Astrocyte (in vitro differentiated cells and primary cell): ENCODE measurements at places on chromosomes 5 and 9. TPM values are rescaled to one million over a fixed set of nuclear protein-coding genes. Genes with fewer than 3 reads are reported as not detected.
A peak's percentile ranks its signal among the peaks of the same experiment; 100 is the strongest.

DNA sequence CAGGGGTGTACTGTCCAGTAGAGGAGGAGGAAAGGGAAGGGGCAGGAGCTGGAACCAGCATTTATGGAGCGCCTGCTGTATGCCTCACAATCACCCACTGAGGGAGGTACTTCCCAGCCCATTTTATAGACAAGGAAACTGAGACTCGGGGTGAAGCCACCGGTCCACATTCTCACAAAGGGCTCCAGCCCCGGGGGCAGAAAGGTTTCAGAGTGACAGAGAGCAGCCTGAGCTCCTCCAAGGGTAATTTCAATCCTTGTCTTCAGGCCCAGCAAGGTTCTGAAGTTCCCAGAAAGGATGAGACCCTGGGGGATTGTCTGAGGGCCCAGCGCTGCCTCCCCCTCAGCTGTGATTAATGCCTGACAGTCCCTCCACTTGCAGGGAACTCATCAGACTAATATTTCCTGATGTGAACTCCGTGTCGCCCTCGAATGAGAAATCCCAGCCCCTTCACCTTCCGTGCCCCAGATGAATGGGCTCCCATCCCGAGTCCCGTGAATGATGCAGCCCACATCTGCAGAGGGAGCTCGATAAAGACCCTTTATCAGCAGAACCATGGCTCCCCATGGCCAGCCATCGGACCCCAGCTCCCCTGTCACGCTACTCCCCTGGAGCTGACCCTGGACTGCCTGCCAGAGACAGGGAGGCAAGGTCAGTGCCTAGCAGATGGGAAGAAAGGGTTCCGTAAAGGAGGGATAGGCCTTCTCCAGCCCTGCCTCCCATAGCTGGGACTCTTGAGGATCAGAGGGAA is 32.1 kb upstream of the MVB12B start:
- DNase-seq, result no peak

- no peak for DNase-seq
Observed at GRCh38 chr9:34907044-34907443, 51.0 kb upstream of the PHF24 start.

DNA sequence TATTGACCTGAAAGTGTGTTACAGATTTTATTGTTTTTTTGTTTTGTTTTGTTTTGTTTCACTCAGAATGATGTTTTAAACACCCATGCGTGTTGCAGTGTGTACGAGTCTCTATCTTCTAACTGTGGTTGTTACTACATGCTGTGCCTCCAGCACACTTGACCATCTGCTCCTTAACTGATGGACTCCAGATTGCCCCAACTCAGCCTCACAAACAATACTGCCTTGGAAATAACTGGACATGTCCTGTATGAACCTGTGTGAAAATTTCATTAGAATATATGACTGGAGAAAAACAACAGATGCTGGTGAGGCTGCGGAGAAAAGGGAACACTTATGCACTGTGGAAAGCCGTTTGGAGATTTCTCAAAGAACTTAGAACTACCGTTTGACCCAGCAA is 68.7 kb upstream of the HAND1 start:
- no peak for DNase-seq

DNA sequence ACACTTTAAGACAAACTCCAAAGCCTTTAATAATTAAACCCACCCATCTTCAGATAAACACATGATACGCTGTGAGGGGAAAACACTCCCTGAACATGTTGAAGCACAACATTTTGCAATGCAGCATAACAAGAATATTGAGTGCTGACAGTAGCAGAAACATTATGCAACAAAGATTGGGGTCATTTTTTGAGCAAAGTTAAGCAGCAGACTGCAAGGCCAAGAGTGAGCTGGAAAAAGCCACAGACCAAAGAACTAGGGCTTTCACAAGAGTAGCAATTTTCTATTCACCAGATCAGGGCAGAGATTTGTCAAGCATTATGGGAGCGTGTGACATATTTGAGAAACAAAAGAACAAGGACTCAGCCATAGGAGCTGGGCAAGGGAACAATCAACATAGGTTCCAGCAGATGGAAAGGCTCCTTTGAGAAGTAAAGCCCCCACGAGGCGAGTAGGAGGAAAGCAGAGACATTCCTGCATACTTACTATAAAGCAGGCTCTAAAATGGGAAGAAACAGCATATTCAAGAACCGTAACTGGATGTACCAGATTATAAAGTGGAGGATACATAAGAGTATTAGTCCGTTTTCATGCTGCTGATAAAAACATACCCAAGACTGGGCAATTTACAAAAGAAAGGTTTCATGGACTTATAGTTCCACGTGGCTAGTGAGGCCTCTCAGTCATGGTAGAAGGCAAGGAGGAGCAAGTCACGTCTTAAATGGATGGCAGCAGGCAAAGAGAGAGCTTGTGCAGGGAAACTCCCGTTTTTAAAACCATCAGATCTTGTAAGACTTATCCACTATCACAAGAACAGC is 4.8 kb upstream of the TTC23L start:
- no peak for DNase-seq

- no peak for DNase-seq
Observed at GRCh38 chr9:5185220-5185840, at the start of gene INSL6. Gene INSL6 (minus strand): TSS chr9:5185639. CDS start chr9:5185602, 37 bp downstream.

DNA sequence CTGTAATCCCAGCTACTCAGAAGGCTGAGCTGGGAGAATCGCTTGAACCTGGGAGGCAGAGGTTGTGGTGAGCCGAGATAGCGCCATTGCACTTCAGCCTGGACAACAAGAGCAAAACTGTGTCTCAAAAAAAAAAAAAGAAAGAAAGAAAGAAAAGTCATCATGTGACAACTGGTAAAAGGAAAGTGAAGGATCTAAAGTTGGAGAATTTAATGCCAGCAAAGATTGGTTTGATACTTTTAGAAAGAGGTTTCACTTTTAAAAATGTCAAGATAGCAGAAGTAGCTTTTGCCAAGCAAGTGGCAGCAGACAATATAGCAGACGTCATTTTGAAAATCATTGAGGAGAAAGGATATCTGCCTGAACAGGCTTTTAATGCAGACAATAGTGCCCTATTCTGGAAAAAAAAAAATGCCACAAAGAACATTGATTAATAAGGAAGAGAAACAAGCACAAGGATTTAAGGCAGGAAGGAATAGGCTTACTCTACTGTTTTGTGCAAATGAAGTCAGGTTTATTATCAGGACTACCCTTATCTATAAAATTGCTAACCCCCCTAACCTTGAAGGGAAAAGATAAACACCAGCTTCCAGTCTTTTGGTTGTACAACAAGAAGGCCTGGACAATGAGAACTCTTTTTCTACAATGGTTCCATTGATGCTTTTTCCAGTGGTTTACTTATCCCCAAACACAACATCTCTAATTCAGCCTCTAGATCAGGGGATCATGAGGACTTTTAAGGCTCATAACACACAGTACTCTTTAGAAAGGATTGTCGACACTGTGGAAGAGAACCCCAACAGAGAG is 12.0 kb downstream of the PKD2L2 start:
- DNase-seq, result no peak

DNA sequence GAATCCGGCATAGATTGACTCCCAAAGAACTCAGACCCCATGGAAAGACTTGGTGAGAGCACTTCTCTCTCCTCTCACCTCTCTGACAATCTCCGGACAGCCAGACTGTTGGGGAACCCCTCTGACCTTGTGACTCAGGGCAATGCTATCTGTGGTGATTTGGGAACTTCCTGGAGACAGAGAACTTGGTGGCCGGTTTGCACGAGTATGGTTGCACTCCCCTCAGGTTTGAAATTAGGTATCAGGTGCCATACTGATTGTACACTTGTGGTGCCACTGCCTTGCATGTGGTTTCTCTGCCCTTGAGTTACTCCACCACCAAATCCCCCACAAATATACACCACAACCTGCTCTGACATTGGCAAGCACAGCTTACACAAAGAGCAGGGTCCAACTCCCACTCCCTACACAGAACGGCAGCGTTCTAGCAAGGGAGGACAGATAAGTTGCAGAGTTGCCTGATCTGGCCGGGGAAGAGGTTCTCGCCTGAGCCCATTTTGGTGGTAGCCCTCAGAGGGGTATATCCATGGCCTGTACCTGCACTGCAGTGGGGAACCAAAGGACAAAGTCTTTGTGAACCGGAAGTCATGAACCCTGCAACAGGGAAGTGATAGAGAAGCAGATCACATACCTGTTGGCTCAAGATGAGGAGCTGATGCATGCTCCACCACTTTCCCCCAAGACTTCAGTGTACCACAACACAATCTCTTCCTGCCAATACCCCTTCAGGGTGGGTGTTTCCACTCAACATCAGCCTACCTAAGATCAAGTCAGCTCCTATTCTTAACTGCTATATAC is 255.1 kb downstream of the MCTP1 start:
- no peak for DNase-seq

BTNL8 gene
- total RNA-seq, result not detected in 2 replicates

ATOSB gene
- total RNA-seq, result 68.9 and 76.9 TPM in 2 replicates

GRCh38 chr9:97388721-97389238 is 23.1 kb upstream of the TDRD7 start:
- no peak for DNase-seq

DNA sequence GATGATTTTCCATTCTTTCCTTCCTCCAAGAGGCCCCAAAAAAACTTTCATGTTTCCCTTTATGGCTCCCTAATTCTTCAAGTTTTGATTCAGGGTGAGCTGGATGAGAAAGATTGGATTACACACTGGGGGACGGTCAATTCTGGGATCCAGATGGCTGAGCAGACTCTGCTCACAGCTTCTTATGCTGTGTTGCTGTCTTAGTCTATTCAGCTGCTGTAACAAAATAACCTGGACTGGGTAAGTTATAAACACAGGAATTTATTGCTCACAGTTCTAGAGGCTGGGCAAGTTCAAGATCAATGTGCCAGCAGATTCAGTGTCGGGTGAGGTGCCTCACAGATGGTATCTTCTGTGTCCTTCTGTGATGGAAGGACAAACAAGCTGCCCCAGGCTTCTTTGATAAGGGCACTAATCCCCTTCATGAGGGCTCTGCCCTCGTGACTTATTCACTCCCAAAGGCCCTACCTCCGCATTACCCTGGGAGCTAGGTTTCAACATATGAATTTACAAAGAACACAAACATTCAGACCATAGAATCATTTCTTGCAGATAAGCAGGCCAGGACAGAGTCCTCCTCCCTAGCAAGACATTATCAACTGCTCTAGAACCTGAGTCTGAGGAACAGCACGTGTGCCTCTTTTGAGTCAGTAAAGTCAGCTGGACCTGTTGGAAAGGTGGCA is 23.1 kb upstream of the SMAD5 start:
- no peak for DNase-seq

DNA sequence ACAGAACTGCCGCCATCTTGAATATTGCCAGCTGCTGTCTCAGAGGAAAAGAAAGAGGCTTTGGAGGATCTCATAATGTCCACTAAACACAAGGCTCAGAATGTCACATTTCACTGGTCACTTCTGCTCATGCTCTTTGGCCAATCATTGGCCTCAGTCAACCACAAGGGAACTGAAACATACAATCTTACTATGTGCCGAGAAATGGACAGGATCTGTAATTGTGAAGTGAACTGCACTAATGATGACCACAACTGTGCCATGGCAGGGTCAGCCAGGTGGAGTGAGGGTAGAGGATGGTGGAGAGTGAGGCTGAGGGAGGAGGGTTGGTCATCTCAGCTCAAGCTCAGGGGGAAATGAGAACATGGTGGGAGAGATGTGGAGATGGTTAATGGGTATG is 32.8 kb downstream of the GDNF start:
- DNase-seq, result no peak

GRCh38 chr5:64977779-64978178 is 209.0 kb downstream of the CWC27 start:
- peak; percentile 17 for DNase-seq

- DNase-seq, result peak; percentile 61
Observed at GRCh38 chr5:41921874-41922273, 3.2 kb upstream of the FBXO4 start.

PTGES gene
- 1.2 and 2.5 TPM in 2 replicates for total RNA-seq

- no peak for DNase-seq
Observed at GRCh38 chr5:124030043-124030491, 518.1 kb downstream of the CSNK1G3 start.

DNA sequence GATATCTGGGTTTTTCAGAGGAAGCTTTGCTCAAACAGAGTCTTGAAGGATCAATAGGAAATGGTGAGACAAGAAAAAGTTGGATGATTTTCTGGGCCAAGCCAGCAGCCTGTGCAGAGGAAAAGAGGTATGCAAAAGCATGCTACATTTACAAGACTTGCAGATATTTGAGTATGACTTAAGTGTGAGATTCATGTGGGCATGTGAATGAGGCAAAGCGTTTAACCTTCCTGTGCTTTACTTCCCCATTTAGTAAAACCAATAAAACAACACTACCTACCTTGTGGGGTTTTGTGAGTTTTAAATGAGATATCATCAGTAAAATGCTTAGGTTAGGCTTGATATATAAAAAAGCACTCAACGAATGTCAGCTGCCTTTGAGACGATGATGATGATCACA is 58.1 kb downstream of the PIP5K1B start:
- DNase-seq, result no peak

CDH9 gene
- total RNA-seq, result not detected in 2 replicates

CCDC127 gene
- total RNA-seq, result 5.6 and 8.8 TPM in 2 replicates
